Activated naive CD8-positive, alpha-beta T cell treated with anti-CD3 and anti-CD28 coated beads, Interleukin-2, amount 10 ng/mL, durations not matched to agents 7 days and 5 days (primary cell): ENCODE measurements at places on chromosomes 16 and 17. TPM values are rescaled to one million over a fixed set of nuclear protein-coding genes. Genes with fewer than 3 reads are reported as not detected.

GRCh38 chr16:64919929-64920607 lies 201.8 kb downstream of the CDH11 start:
- no peak for DNase-seq

DNA sequence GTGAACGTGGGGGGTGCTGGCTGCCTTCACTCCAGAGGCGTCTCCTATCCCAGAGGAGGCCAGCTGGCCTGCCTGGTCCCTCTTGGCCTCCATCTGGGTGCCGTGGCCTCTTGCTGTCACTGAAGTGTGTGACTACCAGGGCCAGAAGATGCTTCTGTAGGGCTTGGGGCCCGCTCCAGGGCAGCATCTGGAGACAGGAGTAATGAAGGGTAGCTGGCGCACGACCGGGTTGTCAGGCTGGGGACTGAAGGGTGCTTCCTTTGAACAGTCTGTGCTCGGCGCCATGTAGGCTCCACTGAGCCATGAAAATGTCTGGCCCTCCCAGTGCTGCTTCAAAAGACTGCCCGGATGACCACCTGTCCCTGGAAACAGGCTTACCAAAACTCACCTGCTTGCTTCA lies 31.3 kb downstream of the ASIC2 start:
- DNase-seq, result no peak

DNA sequence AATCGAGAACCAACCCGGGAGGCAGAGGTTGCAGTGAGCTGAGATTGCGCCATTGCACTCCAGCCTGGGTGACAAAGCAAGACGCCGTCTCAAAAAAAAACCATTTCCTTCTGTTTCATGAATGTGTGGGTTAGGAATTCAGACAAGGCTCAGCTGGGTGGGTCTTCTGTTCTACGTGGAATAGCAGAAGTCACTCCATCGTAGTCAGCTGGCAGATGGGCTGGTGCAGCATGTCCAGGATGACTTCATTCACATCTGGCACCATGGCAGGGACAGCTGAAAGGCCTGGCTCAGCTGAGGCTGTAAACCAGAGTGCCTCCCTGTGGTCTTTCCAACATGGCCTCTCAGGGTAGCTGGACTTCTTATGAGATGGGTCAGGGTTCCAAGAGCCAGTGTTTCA lies 89.0 kb downstream of the C17orf67 start:
- DNase-seq, result no peak

MPO gene
- total RNA-seq, result not detected

IRX6 gene
- not detected for total RNA-seq
